ENCODE measurements at places on chromosomes 3 and 15.

- DNase-seq = no peak
Measured at GRCh38 chr3:8050283-8050682, 451.3 kb upstream of the LMCD1 start.

- DNase-seq = no peak
Measured at GRCh38 chr15:31409171-31409570, 82.5 kb downstream of the KLF13 start.

DNA sequence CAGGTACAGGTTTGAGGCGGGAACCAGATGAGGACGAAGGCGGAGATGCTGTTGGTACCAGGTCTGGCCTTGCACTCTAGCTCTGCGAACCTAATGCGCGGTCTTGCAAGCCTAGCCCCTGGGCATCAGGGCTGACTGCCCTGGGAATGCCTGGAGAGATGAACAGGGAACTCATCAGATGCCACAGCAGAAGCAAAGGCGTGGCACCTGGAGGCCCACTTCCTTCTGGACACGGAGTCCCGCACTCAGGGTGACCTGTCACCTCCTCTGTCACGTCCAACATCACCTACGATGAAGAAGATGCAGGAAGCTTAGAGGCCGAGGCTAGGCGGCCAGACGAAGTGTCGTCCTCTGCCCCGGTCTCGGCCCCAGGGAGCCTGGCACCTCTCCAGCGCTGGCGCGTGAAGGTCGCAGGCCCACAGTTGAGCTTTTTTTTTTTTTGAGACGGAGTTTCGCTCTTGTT, 9.4 kb downstream of the RPLP1 start:
- no peak for DNase-seq

GRCh38 chr3:20787005-20787404, 601.0 kb upstream of the SGO1 start:
- no peak for DNase-seq

GRCh38 chr3:158847885-158848284, 46.0 kb downstream of the MFSD1 start:
- no peak for DNase-seq

DNA sequence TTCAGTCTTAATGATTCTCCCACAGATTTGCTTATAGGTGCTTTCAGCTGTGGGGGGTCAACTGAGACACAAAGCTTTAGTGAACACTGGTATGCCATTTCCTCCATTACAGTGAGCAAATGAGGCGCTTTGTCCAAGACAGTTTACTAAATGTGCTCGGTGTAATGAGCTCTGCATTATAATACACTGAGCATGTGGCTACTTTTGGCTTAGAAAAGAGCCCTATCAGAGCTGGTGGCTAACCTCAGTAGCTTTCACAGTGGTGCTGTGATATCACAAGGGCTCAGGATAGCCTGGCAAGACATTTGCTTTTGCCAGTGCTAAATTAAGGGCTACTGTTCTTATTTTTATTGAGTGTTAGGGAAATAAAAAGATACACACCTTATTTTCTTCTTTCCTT, 749.7 kb upstream of the ARPP21 start:
- no peak for DNase-seq

DNA sequence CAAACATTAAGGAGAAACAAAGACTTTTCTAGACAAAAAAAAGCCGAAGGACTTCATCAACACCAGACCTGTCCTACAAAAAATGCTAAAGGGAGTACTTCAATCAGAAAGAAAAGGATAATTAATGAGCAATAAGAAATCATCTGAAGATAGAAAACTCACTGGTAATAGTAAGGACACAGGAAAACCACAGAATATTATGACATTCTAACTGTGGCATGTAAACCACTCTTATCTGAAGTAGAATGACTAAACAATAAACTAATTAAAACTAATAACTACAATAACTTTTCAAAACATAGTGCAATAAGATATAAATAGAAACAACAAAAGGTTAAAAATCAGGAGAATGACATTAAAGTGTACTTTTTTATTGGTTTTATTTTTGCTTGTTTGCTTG, 584.5 kb upstream of the CCDC54 start:
- no peak for DNase-seq
